Stimulated activated CD4-positive, alpha-beta T cell treated with anti-CD3 and anti-CD28 coated beads, Interleukin-1b, Interleukin-23, amount 100 ng/mL, for 1 hour (primary cell): ENCODE measurements at places on chromosomes 4 and X.
A peak's percentile ranks its signal among the peaks of the same experiment; 100 is the strongest.

DNA sequence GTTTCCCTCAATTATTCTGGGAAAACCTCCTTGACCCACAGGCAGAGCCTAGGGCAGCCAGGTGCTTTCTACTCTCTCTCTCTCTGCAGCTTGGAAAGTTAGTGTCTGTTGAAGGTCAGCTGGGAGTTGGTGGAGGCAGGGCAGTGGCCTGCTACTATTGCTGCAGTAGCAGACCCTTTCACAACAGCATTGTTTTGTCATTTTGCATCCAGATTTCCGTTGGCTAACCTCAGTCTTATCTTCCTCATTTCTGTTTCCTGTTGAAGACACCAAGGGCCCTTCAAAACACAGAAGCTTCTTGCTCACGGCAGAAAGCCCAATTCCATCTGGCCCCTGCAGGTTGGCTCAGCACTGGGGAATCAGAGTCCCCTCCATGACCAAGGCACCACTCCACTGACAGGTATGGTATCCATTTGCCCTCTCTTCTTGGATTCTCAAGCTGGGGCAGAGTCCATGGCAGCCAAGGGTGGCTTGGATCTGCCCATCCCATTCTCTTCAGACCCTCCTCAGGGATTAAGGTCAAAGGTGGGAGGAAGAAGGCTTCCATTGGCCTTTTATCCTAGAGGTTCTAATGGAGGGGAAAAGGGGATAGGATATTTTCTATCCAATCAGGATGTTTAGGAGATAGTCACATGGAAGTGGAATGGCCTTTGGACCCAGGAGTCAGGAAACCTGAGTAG, 24.6 kb downstream of the VSIG4 start:
- no peak for DNase-seq

GRCh38 chr4:32950866-32951265, 2230.7 kb downstream of the PCDH7 start:
- no peak for DNase-seq

GRCh38 chrX:36867143-36867542, 141.0 kb upstream of the FAM47C start:
- DNase-seq = no peak

- DNase-seq = peak; percentile 90
Observed at GRCh38 chr4:184474263-184475095, at the start of gene IRF2. TSS of gene IRF2 (minus strand) at chr4:184474550. CDS start at chr4:184429064, 45,486 bp downstream.

- DNase-seq = no peak
Observed at GRCh38 chr4:76016393-76016792, 6.9 kb downstream of the CXCL10 start.

DNA sequence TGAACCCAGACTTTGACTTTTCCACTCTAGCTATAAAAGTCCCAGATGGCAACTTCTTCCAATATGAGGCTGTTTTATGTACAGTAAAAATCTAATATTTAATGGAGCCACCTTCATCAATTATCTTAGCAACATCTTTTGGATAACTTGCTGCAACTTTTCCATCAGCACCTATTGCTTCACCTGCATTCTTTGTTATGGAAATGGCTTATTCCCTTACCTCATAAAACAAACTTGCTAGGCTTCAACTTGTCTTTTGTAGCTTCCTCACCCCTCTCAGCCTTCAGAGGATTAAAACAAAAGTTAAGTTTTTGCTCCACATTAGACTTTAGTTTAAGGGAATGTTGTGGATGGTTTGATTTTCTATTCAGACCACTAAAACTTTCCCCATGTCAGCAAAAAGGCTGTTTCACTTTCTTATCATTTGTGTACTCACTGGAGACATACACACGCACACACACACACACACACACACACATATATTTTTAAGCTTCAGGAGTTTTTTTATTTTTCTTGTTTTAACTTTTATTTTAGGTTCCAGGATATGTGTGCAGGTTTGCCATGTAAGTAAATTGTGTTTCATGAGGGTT, 1296.1 kb upstream of the PABPC4L start:
- DNase-seq = no peak

- DNase-seq = peak; percentile 2
Observed at GRCh38 chr4:76212851-76213414, 691 bp downstream of the SCARB2 start.

DNA sequence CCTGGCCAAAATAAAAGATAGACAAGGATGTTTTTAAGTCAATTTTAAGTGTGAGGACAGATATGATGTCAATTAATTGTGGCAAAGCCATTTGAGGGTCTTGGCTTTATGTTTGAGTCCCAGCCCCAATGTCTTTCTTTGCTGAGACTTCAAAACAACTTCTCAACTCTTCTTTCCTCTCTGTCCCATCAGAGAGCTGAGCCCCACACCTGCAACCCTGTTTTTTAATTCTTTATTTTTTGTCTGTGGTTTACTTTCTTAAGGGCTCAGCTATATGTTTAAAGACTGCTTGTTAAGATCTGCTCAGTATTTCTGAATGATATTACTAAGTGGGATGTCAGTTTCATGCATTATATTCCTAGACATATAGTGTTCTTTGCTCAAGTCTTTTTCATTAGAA, 164.3 kb downstream of the HS3ST1 start:
- no peak for DNase-seq

DNA sequence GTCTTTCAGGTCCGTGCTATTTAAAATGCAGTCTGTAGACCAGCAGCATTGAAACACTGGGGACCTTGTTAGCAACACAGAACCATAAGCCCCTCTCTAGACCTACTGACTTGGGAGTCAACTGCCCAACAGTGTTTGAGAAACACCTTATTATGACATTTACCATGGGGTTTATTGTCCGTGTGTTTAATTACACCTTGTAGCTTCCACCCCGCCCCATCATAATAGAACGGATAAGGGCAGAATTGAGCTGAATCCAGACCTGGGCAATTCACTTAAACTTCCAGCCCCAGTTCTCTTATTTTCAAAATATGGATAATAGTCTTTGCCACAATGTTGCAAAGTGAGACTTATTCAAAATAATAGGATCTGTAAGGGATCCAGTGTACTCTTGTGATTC, 30.6 kb upstream of the CLNK start:
- no peak for DNase-seq

DNA sequence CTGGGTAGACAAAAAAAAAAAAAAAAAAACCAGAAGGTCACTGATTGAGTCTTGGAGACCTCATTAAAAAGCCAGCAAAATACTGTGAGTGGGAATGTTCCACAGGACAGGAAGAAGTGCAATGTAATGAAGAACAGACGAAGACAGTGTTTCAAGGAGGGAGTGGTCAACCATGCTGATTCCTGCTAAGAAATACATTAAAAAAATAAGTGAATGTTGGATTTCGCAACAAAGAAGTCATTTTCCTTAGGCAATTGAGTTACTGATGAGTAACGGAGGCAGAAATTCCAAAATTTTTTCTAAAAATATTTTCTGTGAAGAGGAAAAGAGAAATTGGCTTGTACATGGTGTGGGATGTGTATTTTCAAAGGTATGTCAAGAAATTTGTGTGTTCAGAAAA, 94.3 kb upstream of the FAM47B start:
- no peak for DNase-seq

DNA sequence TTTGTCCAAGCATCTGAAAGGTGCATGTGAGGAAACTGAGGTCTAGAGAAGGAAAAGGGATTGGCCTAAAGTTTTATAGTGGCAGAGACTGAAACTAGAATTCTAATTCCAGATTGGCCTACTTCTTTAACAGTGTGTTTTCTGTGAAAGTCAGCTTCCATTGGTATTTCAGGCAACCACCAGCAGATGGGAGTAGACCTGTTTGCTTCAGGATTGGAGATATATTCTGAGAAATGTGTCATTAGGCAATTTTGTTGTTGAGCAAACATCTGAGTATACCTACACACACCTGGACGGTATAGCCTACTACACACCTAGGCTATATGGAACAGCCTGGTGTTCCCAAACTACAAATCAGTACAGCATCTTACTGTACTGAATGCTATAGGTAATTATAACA, 207.3 kb upstream of the RADX start:
- no peak for DNase-seq

GRCh38 chr4:74724979-74725378, 69.3 kb downstream of the BTC start:
- DNase-seq = no peak

DNA sequence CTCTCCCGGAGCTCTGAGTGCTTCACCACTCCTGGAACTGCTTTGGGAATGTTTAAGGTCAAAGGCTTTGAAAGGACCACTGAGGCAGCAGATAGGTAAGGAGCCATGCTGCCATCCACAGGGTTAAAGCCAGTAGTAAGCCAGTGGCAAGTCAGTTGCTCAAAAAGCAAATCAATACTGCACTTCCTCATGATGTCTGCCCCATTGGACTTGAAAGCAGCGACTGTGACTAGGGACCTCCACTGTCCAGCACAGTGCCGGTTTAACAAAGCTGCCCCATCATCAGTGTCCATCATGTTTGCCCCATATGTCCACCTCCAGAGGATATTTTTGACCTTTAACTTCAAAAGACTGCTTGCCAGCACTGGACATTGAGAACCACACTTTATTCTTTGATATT, 49.9 kb upstream of the FGF13 start:
- DNase-seq = no peak

DNA sequence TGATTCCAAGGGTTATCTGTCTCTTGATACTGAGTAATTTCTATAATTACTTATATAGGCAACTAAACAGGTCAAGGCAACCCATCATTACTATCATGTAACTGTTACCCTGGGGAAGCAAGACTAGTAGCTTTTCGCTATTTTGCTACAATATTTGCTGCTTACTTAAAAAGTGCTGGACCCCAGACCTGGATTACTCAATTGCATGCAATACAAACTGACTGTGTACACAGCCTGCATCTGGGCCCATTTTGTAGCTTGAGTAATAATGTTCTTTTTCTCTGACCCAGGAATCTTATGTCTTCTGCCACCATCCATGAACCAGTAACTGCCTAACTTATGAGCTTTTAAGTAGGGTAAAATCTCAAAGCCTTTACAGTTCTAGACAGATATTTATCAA, 53.4 kb downstream of the CNOT6L start:
- DNase-seq = no peak

GRCh38 chrX:30905321-30905720, 16.3 kb upstream of the TAB3 start:
- no peak for DNase-seq

DNA sequence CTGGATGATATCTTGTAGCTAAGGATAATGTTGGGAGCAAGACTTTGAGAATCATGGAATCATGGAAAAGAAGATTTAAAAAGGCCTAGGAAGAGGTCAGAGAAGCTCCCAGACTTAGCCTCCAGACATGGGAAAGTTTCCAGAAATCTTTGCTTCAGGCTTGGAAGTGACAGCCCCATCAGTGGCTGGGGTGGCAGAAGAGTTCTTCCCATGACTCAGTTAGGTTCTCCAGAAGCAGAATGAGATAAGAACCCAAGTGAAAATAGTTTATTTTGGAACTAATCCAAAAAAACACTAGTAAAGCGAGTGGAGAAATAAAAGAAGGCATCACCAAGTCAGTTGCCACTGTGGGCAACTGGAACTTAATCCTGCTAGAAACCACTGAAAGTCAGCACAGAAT, 506.9 kb downstream of the MID1IP1 start:
- no peak for DNase-seq

DNA sequence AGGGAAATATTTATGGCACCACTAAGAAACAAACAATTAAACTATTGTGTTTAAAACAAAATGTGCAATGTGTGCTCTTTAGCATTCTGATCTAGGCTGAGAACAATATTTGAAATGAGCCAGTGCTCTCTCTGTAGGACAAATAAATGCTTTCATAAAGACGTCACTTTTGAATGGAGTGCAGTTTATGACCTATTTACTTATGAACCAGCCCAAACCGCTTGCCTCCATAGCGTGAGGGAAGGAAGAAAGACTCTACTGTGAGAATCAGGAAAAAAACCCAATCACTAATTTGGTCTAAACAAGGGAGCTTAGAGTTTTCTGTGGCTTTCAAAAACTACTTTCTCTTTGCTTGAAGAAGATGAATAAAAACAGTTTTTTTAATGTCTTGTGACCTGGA, 39.4 kb downstream of the SAT1 start:
- DNase-seq = no peak

DNA sequence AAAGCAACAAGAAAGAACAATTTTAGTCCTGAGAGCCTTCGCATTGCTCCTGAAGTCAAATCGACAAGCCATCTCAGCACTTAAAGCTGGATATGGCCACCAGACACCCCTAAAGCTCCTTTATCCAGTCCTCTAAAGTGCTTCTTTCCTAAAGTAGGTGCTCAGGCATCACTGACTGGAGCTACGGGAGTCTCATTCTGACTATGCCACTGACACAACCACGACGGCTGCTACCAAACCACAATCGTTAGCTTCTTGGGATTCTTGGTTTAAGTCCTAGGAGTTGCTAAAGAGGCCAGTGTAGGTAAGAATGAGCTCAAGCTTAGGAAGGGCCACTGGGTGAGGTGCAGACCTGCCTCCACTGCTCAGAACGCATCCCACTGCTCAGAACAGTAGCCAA, 1.0 kb downstream of the SLC10A6 start:
- DNase-seq = no peak

- DNase-seq = no peak
Observed at GRCh38 chr4:164081801-164082200, 587.3 kb downstream of the TMA16 start.

DNA sequence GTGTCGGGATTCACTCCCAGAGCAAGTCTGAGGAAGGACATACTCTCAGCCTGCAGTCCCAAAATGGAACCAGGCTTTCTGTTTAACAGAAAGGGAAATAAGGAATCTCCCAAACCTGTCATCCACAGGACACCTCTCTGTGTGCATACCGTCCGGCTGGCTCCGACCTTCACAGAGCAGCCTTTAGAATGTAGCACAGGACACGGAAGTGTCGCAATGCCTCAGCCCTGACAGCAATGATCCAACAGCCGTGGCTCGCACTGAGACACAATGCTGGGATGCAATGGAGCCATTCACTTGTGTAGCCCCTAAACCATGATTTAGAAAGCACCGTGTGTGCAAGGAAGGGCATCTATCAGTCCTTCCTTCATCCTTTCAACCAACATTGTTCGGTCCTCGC, 15.5 kb upstream of the HELT start:
- no peak for DNase-seq

GRCh38 chrX:148871422-148872160, 371.2 kb downstream of the AFF2 start:
- DNase-seq = no peak

DNA sequence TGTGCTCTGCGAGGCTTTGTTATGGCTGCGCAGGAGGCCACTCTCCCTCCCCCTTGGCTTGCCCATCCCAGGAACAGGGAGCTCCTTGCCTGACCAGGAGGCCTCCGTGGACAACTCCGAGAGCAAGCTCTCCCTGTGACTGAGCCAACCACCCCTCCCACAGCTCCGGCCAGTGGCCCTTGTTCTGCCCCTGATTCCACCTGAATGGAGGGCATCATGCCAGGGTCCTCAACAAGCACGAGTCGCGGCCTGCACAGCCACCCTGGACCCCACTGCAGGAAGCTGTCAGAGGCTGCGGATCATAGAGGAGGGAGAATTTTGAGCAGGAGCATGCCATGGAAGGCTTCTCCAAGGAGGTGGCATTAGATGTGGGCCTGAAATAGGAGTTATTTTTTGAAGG, 44.8 kb upstream of the GRPEL1 start:
- DNase-seq = no peak

DNA sequence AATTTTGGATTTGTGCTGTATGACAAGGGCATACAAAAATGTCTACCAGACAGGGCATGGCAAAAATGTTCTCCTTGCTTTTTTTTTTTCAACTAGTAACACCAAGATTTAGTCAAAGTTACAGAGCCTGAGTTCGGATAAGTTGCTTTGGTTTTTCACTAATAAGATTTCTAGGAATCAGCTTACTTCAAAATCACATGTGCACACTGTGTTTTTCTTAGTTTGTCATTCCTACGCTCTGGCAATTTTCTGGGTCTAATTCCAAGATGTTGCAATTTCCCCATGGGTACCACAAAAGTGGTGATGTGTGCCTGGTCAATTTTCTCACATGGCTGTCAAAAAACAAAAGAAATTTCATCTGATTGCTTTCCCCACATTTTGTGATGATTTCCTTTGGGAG, 6.3 kb downstream of the C1QTNF7 start:
- DNase-seq = no peak
